ENCODE measurements at places on chromosomes 6 and 20.
A peak's percentile ranks its signal among the peaks of the same experiment; 100 is the strongest.

DNA sequence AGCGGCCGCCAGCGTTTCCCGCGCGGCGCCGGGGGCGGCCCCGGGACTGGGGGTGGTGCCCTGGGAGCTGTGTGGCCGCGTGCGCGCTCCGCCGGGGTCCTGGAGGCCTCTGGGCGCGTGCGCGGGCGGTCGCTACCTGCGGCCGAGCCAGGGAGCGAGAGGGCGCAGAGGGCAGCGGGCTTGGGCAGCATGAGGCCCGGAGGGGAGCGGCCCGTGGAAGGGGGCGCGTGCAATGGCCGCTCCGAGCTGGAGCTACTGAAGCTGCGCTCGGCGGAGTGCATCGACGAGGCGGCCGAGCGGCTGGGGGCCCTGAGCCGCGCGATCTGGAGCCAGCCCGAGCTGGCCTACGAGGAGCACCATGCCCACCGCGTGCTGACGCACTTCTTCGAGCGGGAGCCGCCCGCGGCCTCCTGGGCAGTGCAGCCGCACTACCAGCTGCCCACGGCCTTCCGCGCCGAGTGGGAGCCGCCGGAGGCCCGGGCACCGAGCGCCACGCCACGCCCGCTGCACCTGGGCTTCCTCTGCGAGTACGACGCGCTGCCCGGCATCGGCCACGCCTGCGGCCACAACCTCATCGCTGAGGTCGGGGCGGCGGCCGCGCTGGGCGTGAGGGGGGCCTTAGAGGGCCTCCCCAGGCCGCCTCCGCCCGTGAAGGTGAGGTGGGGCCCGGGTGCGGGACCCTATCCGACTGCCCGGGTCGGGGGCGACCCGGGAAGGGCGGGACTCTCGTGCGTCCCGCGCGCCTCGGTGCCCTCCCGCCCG lies at the start of gene PM20D2:
Gene PM20D2 (plus strand): TSS at position 100 of the 762 bp plus-strand sequence. CDS start 90 bp downstream, at position 190.
- peak; percentile 75 for DNase-seq

- no peak for DNase-seq
Observed at GRCh38 chr6:43963203-43963602, 164.0 kb downstream of the MRPL14 start.

GRCh38 chr20:41005361-41005729 lies 23.3 kb upstream of the TOP1 start:
- no peak for DNase-seq

DNA sequence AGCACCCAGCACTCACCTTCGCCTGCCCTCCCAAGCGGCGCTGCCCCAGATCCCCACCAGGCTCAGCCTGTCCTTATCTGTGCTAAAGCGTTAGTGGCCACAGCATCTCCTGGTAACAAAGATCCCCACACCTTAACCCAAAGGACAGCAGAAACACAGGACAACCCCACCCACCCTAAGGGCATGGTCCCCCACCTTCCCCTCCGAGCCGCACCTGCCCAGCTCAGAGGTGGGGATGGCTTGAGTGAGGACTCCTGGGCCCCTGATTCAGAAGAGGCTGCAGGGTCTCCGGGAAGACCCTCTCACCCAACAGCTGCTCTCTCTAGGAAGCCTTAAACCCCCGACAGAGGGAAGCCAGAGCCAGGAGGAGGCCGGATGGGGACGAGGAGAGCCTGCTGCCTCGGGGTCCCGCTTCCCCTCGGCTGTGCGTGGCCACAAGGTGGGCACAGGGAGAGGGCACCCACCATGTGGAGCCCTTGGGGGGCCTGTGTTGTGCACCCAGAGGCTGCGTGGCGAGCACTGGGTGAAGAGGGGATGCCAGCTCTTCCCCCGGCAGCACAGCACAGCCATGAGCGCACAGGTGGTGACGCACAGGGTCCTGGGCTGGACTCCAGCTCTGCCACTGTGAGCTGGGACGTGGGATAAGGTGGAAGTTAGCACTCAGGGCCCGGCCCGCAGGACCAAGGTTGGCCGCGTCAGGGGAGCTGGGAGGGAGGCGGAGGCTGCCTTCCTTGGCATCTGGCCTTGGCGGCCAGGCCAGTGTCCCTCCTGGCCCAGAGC lies 31.9 kb upstream of the MRGBP start:
- no peak for DNase-seq

- peak; percentile 72 for DNase-seq
Observed at GRCh38 chr20:44651684-44652423, at the start of gene ADA. Gene ADA (minus strand): TSS chr20:44651699. CDS start chr20:44651607, 92 bp downstream.

DNA sequence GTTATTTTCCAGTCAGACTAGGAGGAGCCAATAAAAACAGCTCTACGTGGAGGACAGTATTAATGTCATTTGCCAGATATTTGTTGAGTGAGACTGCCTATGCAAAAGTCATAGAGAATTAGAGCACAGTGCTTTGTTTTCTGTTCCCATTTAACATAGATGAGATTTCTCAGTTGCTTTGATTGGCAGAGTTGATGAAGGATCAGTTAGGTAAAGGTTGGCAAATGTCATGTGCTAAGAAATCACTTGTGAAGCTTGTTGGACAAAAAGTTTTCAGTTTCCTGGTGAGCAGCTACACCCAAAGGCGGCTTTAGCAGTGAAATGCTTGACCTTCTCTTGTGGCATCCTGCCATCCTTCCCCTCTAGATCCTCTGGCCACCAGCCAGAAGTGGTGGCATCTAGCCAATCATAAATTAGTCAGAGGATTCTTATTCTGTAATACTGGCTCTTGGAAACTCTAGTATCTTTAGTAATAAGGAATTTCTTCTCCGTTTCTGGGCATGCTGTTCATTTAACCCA lies 37.0 kb downstream of the BCKDHB start:
- DNase-seq, result no peak

- DNase-seq, result no peak
Observed at GRCh38 chr20:19903168-19903811, 113.9 kb upstream of the NAA20 start.

DNA sequence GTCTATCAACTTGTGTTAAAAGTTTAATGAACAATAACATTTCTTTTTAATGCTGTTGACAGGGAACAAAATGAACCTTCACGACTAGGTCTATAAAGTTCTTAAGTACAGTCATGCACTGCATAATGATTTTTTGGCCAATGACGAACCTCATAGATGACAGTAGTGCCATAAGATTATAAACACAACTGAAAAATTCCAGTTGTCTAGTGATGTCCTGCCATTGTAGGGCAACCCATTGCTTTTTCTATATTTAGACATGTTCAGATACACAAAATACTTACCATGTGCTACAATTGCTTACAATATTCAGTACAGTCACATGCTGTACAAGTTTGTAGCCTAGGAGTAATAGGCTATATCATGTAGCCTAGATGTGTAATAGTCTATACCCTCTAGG lies 93.6 kb downstream of the SYNE1 start:
- no peak for DNase-seq

- no peak for DNase-seq
Observed at GRCh38 chr20:22455259-22455658, 129.1 kb downstream of the FOXA2 start.

DNA sequence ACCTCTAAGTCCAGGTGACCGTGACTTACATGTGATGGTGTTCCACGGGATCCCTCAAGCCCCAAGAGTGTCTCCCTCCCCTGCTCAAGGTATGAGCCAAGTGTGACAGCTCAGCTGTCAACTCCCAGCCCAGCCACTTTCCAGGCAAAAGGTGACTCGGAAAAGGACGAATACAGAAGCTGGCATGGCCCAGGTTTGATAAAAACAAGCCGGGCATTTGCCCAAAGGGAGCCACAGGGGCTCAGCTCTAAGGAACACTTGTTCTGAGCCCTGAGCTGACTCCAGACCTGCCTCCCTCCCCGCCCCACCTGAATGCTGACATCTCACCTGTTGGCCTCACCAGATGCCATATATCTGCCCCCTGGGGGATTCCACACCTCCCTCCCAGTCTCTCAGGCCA lies 43.0 kb upstream of the BPIFA2 start:
- DNase-seq, result no peak

GRCh38 chr6:136503303-136504029 lies 46.8 kb downstream of the MAP7 start:
- no peak for DNase-seq

DNA sequence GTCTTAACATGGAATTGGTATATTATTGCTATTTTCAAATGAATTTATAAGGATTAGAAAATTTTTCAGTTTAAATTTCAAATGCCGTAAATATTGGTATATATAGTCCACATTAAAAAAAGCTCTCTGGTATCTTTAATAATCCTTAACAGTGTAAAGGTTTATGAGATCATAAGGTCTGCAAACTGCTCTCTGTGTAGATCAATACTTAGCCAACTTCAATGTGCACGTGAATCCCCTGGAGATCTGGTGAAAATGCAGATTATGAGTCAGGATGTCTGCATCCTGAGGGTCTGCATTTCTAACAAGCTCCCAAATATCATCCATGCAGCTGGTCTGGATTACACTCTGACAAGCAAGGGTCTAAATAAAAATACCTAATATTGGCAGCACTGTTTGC lies 43.5 kb downstream of the LAMA4 start:
- no peak for DNase-seq

GRCh38 chr20:23461180-23461579 lies 8.5 kb upstream of the CST11 start:
- no peak for DNase-seq

- DNase-seq, result no peak
Observed at GRCh38 chr6:15301179-15302006, 55.5 kb downstream of the JARID2 start.

GRCh38 chr20:50191065-50191543 lies 474 bp downstream of the CEBPB start:
- DNase-seq, result peak; percentile 77

GRCh38 chr6:96520171-96521115 lies 1.2 kb upstream of the UFL1 start:
- DNase-seq, result no peak

DNA sequence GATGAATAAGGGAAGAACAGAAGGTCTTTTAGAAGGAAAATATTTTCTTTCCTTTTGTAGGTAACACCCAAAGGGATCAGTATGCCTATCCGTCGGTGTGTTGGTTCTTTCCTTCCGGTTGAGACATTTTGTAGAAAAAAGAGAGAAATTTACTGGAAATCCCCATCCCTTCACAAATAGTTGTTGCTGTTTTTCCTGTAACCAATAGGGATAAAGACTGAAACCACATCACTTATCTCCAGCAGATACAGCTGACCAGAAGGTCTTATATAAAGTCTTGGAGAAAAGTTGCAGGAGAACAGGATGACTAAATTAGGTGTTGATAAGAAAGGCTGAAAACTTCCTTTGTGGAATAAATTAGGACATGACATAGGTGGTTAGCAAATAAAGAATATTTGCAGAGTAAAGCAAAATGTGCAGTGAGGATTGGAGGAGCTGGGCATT lies 14.8 kb upstream of the HLA-DRB1 start:
- DNase-seq, result no peak
